ENCODE measurements at places on chromosomes 13 and 19.

DNA sequence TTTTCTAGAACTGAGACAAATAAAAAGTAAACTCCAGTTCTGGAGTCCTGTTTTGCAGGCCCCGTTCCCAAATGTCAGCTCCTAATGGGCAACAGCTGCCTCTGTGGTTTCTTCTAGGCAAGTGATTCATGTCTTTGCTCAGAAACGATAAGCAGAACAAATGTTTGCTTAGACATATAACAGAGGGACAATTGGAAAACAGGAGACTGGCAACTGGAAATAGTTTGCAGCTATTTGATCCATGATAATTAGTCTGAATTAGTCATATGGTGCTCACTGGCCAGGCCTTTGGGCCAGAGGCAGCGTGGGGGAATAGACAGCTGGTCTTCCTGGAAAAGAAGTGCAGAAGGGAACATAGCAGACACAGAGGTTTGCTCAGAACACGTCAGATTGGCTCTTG lies 29.2 kb upstream of the TSHZ3 start:
- peak; percentile 95 for DNase-seq

DNA sequence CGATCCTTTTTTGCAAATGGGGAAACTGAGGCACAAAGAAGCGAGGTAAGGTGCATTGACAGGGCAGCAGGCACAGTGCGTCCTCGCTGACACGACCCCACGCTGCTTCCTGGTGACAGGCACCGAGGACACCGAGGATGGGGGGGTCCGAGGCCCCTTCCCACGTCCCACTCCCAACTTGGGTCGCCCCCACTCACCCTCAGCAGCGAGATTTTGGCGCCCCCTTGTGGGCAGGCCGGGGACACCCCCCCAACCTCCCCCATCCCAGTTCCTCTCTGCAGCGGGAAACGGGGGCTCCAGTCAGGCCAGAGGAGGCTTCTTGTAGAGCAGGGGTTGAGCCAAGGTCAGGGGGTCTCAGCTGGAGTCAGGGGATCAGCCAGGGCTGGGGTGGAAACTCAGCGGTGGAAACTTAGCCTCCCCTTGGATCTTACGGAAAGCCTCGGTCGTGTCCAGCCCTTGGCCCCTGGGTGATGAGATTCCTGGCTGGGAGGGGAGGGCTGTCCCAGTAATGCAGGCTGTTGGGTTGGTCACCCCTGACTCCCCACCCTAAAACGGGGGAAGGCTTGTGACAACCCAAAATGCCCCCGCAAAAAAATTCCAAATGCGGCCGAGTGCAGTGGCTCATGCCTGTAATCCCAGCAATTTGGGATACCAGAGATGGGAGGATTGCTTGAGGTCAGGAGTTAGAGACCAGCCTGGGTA lies 8.2 kb downstream of the SMIM24 start:
- DNase-seq = no peak

- DNase-seq = no peak
These were observed 21.3 kb upstream of the SLC1A5 start for GRCh38 chr19:46809534-46810272.

GRCh38 chr13:26872525-26873385 lies 112.2 kb upstream of the GPR12 start:
- peak; percentile 31 for DNase-seq
